ENCODE measurements at places on chromosomes 7 and 10.

- no peak for DNase-seq
Observed at GRCh38 chr10:103168438-103168837, 24.6 kb downstream of the NT5C2 start.

GRCh38 chr10:122699796-122700455 lies at the start of gene C10orf120:
TSS of gene C10orf120 (minus strand) at chr10:122699846. CDS start at chr10:122699790, 56 bp downstream.
- no peak for DNase-seq

DNA sequence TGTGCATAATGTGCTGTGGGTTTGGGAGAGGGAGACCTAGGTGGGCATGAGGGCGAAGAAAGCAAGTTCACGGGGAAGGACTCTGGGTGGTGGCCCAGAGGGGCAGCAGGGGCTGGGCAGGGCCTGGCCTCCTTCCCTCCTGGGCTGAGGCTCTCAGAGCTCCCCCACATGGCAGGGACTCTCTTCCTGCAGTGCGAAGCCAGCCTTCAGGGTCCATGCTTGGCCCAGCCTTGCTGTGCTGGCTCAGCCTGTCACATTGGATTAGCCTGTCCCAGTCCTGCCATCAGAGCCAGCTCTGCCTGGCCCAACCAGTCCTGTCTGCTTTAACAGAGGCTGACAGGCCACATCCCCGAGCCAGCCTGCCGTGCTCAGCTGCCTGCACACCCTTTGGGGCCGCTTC lies 20.4 kb upstream of the ZNF488 start:
- no peak for DNase-seq

DNA sequence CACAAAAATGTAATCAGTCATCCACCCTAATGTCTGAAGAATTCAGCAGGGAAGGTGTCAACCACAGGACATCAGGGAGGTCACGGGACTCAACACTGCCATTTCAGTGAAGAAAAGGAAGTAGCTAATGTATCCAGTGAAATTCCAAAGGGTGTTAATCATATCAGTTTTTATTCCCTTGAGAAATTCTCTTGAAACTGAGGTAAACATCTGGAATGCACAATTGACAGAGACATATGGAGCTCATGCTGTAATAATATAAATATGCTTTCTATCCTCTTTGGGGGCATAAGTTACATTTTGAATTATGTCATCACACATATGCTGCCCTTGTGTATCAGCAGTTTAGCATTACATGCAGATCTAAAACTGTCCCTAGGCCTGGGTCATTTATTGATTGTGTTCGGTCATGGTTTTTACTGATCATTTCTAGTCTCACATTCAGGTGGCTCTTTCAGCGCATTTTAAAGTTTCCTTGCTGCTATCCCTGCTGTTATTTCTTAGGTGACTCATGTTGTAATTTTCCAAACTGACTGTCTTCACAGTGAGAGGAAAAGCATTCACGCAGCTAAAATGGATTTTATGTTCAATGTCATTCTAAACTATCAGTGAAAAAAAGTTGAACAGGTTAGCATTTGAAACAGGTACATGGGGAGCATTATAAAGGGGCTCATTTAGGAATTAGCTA lies 273.9 kb downstream of the TSPAN12 start:
- DNase-seq: no peak

- no peak for DNase-seq
Observed at GRCh38 chr7:99748846-99749579, 14.0 kb upstream of the CYP3A7 start.

- no peak for DNase-seq
Observed at GRCh38 chr10:96044736-96045135, 1.4 kb downstream of the CCNJ start.

DNA sequence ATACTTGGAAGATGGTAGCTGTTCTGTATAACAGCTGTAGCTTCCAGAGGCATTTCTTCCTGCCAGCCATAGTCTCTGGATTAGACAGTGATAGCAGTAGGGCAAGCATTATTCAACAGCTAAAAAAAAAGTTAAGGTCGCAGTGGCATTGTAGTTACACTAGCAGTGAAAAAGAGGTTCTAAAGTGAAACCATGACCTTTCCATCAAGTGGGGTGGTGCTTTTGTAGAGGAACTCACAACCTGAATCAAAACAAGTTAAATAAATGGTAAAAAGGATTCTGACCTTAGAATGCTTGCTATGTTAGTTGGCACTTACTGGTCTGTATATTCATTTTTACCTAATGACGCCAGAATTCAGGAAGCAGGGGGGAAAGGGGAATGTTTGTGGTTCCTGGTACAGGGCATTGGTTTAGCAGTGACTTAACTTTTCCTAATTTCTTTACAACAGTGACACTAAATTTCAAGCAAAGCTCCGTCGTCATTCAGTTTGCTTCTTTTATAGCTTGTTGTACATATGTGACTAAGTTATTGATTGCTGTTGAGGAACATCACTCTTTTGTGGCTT lies 55.0 kb downstream of the GBF1 start:
- DNase-seq: no peak

DNA sequence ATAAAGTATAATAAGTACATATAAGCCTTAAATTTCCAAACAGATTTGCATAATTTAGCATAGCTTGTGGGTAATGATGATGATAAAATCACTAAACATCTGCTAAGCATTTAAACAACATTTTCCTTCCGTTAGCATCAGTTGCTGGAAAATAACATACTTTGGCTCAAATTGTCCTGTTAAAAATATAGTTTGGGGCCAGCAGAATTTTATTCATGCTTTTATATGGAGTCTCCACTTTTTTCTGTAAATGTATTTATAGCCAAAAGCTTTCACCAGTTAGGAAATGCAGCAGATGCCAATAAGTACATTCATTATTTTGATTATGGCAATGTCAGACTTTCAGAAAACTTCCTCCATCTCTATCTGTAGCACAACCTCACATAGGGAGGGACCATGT lies 107.2 kb downstream of the CNTNAP2 start:
- DNase-seq: no peak

DNA sequence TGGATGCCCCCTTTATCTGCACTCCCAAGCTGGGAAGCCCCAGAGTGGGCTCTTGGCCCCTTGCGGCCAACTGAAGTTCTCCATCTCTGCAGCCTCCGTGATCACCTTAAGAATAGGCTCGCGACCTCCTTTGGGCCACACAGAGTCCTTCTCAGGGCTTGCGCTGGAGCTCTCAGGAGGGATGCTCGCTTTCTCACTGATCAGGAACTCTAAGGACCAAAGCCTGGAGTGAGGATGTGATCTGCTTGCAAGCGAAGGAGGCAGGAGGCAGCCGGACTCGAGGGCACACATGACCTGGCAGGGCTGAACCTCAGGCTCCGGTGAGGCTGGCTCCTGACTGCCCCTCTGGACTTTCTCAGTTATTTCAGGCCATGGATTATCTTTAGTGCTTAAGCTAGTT lies 192.1 kb upstream of the MKI67 start:
- DNase-seq: no peak

GRCh38 chr10:76453997-76454396 lies 1022.6 kb downstream of the LRMDA start:
- DNase-seq: no peak

- DNase-seq: no peak
Observed at GRCh38 chr7:5870311-5870710, 10.3 kb upstream of the OCM start.

- DNase-seq: no peak
Observed at GRCh38 chr7:131628634-131629033, 72.2 kb upstream of the PODXL start.

GRCh38 chr7:22952306-22953015 lies 61.5 kb downstream of the HYCC1 start:
- no peak for DNase-seq

All from stimulated activated CD4-positive, alpha-beta T cell treated with anti-CD3 and anti-CD28 coated beads, Interleukin-12 subunit alpha, Interleukin-12 subunit beta, amount 100 ng/mL, for 24 hours (primary cell).